BJ (cell line): ENCODE measurements at places on chromosomes 3 and 15.

GRCh38 chr3:144301863-144302262 lies 330.2 kb downstream of the DIPK2A start:
- DNase-seq = no peak

GRCh38 chr3:188241072-188241471 lies 87.1 kb downstream of the LPP start:
- no peak for DNase-seq

DNA sequence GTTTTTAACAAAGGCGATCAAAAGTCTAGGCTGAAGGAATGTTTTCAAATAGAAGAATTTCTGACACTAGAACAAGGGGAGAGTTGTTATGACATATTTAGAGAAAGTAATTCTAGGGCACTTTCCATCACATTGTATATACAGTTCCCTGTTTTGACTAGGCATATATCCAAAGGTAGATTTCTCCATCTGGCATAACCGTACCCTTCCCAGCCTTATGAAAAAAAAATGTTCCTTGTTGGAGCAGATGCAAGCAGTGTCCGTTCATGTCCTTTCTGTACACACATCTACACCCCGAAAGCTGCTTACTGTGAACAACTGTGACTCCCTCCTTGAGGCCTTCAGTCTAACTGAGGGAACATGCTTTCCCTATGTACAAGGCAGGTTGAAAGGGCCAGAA lies 271.7 kb upstream of the GBE1 start:
- DNase-seq = no peak

- DNase-seq = no peak
Measured at GRCh38 chr3:119723022-119723421, 20.2 kb downstream of the CFAP91 start.

DNA sequence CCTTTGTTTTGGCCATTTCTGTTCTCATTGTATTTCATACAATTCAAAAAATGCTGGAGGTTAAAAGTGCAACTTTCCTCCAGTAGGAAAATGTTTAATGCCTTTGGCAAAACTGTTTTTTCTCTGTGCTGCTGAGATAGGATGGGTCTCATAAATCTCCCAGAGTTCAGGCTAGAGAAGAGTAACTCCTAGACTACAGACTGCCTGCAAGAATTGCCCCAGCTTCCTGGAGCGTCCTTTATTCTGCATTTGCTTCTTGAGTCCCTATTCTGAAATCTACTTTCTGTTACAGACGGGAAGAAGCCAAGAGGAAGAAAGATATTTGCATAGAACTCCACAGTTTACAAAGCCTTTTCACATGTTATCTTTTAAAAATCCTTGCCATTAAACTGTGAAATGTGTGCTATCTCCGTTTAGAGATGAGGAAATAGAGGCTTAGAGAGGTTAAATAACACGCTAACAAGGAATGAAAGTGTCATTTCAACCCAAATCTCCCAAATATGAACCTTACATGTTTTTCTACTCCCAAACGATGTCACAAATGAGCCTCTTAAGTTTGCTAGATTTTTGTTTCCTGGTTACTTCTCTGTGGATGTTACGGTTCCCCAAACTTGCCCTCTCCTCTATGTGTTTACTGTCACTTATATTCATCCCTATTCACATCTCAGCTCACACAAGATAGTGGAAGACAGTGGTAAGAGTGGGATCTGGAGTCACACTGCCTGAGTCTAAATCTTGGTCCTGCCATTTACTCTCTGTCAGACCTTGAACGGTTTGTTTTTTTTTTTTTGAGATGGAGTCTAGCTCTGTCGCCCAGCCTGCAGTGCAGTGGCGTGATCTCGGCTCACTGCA lies 17.4 kb downstream of the NANOGP8 start:
- DNase-seq = no peak

DNA sequence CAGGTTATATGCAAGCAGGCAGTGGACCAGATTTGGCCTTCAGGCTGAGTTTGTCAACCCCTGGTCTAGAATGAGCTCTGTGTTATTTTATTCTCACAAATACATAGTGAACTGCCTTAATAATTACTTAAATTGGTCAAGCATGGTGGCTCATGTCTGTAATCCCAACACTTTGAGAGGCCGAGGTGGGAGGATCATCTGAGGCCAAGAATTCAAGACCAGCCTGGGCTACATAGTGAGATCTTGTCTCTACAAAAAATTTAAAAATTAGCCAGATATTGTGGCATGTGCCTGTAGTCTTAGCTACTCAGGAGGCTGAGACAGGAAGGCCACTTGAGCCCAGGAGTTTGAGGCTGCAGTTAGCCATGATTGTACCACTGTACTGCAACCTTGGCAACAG lies 15.0 kb downstream of the PLS1 start:
- no peak for DNase-seq

- no peak for DNase-seq
Measured at GRCh38 chr3:114498539-114499370, 204.9 kb downstream of the TIGIT start.

DNA sequence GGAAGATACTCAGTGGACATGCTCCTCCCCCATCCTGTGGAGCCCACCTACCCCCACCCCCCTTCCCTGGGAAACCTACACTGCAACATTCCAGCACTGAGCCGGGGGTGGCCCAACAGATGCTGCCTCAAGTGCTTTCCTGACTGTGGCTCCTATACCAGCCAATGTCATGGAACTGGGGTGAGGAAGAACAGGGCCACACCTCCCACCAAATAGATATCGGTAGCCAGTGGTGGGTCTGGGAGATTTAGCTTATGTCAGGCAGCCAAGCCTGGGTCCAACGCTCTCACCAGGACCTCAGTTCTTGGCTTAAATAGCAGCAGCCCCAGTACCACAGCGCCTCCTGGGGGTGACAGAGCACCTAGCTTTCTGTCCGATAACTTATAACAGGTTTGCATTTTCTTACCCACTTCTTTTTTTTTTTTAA lies 30.3 kb downstream of the CDC25A start:
- DNase-seq = no peak

GRCh38 chr3:150733936-150734794 lies 28.8 kb downstream of the SIAH2 start:
- DNase-seq = no peak

DNA sequence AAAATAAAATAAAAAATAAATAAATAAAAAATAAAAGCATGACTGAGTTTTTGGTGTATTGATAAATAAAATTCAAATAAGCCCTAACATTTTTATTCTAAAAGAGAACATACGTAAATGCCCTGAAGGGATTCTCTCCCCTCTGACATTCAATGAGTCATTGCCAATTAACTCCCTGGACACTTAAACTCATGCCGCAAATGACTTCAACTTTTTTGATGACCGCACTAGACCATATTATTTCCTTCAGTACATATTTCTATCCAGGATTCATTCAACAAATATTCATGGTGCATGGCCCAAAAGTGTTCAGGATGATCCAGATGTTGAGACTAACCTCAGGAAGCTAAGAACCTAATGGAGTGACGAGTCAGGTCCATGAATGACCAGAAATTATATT lies 195.9 kb upstream of the LRRN1 start:
- DNase-seq = no peak

- DNase-seq = no peak
Measured at GRCh38 chr3:25427155-25427554, 908 bp upstream of the RARB start.

DNA sequence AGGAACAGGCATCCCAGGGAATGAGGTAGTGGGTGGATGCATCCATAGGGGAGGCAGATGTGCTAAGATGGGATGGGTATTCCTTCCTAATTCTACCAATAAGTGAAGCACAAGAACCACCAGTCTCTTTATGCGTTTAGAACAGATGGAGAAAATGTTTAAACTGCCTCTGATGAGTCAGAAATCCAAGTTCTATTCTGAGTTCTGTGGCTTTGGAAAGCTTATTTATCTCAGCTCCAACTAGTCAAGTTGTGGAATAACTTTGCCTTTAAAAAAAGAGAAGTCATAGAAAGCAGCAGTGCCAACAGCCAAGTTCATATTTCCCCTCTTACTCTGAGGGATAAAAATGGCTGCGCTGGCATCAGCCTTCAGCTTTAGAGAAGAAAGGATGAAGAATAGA lies 761.7 kb downstream of the IGSF11 start:
- no peak for DNase-seq

GRCh38 chr3:36580716-36581115 lies 183.6 kb downstream of the DCLK3 start:
- no peak for DNase-seq

DNA sequence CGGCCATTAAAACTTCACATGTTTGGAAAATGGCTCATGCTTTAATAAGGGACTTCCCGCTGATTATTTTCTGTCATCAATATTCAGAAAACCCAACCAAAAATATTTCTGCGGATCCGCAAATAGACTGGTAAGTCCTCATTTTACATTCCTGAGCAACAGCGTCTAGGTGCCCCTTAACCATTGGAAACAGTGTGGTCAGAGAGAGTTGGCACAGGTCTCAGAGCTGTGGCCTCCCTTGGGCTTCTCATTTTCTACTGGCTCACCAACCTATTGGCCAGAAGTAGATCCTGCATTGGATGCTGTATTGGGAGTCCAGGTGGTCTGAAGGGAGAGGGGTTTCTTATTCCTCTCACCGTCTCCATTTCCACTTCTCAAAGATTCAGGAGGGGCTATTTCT lies 348.1 kb upstream of the DCBLD2 start:
- no peak for DNase-seq

DNA sequence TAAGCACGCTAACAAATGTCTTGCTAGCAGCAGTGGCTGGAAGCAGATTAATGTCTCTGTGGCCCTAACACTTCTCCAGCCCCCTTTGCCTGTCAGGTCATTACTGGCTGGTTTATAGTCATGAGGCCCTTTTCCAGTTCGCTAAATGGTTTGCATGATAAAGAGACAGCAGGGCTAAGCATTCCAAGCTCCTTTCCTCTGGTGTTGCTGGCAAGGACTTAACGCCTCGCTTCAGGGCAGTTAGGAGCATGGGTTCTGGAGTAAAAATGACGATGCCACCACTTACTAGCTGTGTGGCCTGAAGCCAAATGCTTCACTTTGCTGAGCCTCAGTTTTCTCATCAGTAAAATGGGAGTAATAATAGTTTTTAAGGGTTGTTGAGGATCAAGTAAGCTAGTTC lies 185.9 kb downstream of the MEGF11 start:
- DNase-seq = no peak

GRCh38 chr15:64699751-64700388 lies 75.5 kb downstream of the RBPMS2 start:
- DNase-seq = no peak

DNA sequence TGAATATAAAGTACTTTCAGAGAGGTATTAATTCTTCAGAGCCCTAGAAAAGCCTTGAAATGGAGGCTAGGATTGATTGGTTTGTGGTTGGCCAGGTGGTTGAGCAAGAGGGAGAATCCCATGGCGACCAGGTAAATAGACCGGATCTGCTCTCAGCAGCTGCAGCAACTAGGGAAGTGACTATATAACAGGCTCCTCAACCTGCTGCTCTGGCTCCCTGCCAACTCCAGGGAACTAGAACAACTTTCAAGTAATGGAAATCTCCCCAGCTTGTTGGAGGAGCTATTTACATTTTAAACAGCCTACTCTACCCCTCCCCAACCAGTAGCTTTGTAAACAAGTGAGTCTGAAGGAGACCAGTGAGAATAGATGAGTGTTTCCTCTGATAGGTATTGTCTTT lies 121.8 kb upstream of the CADM2 start:
- no peak for DNase-seq

- no peak for DNase-seq
Measured at GRCh38 chr3:156449710-156450574, 105.0 kb downstream of the SSR3 start.

- DNase-seq = no peak
Measured at GRCh38 chr3:36656873-36657272, 107.5 kb downstream of the DCLK3 start.

GRCh38 chr3:161163297-161163696 lies 57.8 kb upstream of the NMD3 start:
- DNase-seq = peak; percentile 60

DNA sequence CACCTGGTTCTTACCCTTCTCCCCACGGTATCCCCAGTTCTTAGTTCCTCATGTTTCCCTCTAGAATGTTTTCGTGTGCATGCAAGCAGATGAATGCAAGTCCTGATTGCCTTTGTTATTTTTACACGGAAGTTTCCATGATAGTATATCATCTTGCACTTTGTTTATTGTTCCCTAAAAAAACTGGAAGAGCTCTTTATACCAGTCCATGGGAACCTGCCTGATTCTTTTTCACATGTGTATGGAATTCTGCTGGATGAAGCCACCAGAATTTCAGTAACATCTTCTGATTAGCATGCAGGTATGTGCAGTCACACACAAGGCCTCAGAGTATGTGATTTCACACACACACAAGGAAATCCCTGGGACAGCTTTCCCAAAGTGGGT lies 16.0 kb upstream of the LRRK1 start:
- no peak for DNase-seq

DNA sequence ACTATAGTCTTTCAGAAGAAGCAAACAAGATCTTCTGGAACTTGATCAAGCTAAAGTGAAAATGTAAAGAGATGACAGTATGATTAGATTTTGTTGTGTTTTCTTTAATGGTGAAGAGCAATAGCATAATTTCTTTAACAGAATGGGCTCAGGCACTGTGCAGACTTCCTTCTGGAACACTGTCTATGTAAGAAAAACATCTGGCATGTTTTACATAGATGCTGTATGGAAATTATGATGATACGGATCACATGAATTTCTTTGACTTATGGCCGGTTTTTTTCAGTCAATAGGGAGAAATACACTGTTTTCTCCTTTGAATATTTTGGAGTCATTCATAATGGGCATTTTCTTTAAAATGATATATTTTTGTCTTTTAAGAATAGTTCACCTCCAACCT lies 42.6 kb downstream of the PHLDB2 start:
- DNase-seq = no peak

DNA sequence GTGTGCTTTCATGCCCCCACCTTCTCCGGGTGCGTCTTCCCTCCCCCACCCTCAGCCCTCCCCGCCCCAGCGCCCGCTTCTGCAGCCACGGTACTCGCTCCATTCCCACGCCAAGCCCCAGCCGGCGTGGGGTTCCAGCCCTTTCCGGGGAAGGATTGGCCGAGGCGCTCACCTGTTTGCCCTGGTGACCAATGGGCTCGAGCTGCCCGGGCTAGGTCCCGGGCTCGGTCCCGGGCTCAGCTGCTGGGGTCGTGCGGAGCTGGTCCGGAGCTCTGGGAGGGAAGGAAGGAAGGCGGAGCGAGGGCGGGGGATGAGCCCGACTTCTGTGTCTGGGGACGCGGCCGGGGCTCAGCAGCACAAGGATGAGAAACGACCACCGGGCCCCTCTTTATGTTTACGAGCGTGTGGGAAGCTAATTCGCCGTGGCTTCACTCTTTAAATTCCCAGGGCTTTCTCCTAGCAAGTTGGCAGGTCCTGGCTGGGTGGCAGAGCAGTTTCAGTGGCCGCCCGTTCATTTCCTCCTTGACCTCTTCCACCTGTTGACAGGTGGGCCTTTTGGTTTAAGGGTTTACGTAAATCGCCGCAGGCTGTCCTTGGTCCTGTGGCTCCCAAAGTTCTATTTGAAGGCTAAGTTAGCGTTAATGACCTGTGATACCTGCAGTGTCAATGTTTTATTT lies at the start of gene IGSF10:
TSS of gene IGSF10 (minus strand) at position 288 of the 677 bp plus-strand sequence. CDS start 2,352 bp downstream, outside the sequence.
- DNase-seq = no peak

- no peak for DNase-seq
Measured at GRCh38 chr15:65392368-65392767, 14.6 kb upstream of the IGDCC3 start.
